A673 (cell line): ENCODE measurements at places on chromosomes 4 and X.
A peak's percentile ranks its signal among the peaks of the same experiment; 100 is the strongest.

DNA sequence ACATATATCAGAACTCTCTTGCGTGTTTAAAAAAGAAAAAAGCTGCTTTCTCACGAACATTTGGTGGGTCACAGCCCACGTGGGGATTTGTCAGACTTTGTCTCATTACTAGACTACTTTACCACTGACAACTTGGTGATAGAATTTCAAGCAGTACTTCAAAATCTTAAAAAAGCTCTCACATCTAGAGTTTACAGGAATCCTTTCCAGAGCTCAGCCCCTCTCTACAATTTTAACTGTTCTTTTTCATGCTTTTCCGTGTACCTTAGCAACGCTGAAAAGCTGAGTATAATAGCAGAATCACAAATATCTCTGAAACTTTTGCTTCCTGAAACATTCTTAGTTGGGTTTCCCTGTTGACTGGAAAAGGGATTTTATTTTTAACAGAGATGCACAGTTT, 50.2 kb downstream of the SMAD1 start:
- DNase-seq, result no peak

- DNase-seq, result peak; percentile 75
Observed at GRCh38 chr4:86935853-86936733, 1.3 kb downstream of the AFF1 start.

DNA sequence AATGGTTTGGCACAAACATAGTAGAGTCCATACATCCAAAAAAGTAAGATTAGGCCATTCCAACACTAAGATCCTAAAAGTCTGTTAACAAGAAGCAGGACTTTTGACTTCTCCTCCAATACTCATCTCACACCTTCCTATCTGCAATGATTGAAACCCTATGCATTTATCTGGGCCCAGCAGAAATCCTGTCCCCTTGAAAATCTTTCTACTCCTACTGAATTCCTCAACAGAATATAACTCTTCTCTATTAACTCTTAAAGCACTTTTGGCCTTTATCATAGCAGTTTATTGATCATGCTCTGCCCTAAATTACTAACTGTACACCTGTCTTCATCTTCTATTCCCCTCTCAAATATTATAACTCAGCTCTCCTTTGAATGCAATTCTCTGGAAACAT, 4.6 kb downstream of the G3BP2 start:
- DNase-seq, result no peak

- DNase-seq, result no peak
Observed at GRCh38 chr4:12519426-12519825, 964.7 kb downstream of the RAB28 start.

DNA sequence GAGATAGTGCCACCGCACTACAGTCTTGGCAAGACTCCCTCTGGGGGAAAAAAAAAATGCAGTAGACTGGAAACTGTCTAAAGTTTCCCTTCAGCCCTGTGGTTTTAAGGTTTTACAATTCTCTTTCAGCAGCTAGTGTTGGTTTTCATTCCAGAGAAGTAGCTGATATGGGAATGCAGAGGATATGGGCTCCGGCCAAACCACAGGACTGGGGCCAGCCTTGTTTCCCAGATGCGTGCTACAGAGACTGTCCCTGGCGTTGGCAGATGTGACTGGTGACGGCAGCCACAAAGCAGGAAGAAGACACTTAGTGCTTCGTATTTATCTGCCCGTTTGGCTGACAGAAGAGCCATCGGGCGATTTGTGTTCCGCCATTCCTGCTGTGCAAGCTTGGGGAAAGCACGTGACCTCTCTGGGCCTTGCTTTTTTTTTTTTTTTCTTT, 43.2 kb downstream of the ZBTB49 start:
- peak; percentile 35 for DNase-seq

DNA sequence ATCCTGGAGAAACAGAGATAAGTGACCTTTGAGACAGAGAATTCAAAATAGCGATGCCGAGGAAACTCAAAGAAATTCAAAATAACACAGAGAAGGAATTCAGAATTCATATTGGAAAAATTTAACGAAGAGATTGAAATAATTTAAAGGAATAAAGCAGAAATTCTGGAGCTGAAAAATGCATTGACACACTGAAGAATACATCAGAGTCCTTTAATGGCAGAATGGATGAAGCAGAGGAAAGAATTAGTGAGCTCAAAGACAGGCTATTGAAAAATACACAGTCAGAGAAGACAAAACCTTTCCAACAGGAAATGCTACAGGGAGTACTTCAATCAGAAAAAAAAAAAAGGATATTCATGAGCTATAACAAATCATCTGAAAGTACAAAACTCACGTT, 185.8 kb downstream of the PARM1 start:
- DNase-seq, result no peak

- peak; percentile 47 for DNase-seq
Observed at GRCh38 chr4:75672461-75673026, 667 bp downstream of the G3BP2 start.

DNA sequence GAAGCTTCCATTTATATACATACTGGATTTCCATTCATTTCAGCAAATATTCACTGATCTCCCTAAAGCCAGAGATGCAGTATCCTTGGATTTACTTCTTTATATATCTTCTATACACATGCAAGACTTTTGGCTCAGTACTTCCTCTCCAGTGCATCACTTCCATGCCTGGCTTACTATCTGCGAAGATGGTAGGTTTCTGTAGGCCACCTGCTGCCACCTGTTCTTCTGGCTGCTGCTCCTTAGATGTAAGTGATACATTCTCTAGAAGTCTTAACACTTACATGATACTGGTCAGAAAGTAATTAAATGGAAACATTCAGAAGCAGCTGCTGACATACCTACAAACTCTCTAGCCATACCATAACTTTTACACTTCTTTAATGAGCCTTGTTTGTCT, 48.9 kb downstream of the TBC1D9 start:
- no peak for DNase-seq

DNA sequence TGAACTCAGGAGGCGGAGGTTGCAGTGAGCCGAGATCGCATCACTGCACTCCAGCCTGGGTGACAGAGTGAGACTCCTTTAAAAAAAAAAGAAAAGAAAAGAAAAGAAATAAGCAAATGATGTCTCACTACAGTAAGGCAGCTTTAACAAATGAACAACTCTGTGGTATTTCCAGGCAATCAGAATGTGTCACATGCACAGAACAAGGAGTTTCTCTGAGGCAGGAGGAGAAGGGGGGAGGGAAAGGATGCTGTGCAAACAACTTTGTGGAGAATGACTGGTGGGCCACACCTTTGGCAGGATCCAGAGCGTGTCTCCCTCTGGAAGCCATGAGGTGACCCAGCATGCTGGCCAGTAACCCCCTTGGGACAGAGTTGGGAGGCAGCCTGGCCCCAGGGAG, 57.6 kb downstream of the RAI2 start:
- no peak for DNase-seq

- peak; percentile 14 for DNase-seq
Observed at GRCh38 chrX:123731987-123732669, 724 bp downstream of the THOC2 start.

DNA sequence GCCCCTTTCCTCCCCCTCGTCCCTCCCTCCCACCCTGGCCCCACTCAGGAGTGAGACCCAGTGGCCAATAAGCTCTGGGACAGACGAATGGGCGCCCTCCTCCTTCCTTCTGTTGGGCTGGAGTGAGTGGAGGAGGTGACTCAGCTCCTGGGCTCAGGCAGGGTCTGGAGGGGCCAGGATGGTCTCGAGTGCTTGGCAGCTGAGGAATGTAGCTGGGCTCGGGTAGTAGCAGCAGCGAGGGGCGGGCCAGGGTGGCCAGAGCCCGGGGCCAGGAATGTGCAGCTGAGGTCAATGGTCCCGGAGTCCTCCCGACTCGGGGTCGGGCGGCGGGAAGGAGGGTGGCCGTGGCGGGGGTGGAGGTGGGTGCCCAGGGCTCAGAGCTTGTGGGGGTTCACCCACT, 15.0 kb downstream of the G6PD start:
- no peak for DNase-seq

DNA sequence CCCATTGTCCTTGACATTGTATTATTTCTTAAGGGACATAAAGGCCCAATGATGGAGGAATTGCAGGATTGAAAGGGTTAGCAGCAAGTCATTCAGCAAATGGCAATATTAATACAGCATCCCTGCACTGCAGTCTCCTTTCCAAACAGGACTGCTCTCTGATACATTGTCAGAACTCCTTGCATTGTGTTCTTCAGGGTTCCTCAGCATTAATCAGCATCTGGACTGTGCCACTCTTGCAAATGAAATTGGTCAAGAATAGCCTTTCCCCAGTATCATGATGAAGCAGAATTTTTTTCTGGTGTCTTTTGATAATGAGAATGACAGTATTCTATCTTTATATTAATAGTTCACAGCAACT, 272.6 kb upstream of the HAND2 start:
- DNase-seq, result no peak

GRCh38 chr4:40325406-40326019, 9.6 kb upstream of the CHRNA9 start:
- DNase-seq, result peak; percentile 87

DNA sequence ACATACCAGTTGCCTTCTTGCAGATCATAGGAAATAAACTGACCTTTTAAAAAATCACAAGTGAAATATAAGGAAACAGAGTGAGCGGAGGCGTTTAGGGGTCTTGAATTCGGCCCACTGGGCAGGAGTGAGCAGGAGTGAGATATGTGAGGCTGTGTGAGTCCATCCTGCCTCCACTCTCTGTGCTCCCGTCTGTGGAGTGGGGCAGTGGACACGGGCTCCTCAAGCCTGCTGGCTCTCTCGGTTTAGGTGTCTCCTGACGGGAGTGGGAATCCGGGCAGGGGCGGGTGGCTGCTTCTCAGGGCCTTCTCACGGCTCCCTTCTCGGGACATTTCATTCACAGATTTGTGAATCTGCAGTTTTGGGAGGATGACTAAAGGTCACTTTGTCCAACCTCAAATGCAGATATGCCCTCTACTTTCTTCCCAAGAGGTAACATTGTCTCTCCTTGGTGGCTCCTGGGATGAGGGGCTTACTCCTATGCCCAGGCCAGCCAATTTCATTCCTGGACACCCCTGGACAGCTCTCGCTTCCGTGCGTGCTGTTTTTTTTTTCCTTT, 27.6 kb downstream of the CYTL1 start:
- no peak for DNase-seq

GRCh38 chr4:74109116-74109869, 10.3 kb upstream of the CXCL2 start:
- peak; percentile 4 for DNase-seq
